NCI-H187 treated with DMSO at 0.1 percent for 48 hours (cell line): ENCODE measurements at places on chromosomes 2 and 18.

GRCh38 chr18:37532917-37533316 lies 32.7 kb downstream of the CELF4 start:
- no peak for DNase-seq

GRCh38 chr18:37330173-37330572 lies 235.4 kb downstream of the CELF4 start:
- no peak for DNase-seq

DNA sequence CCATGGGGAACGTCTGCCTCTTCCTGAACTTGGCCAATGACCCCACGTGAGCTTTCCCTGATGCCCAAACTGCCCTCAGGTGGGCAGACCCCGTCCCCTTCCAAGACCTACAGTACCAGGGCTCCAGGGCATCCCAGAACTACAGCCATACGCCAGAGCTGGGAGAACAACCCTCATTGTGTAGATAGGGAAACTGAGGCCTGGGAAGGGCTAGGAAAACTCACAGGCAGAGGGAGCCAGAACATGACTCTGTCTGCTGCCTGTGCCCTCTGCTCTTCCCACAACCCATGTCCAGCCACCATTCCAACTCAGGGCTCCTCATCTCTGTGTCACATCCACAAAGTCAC lies 16.8 kb upstream of the ANKRD53 start:
- no peak for DNase-seq

- no peak for DNase-seq
These were observed 95.3 kb downstream of the SMC6 start for GRCh38 chr2:17658251-17658843.

DNA sequence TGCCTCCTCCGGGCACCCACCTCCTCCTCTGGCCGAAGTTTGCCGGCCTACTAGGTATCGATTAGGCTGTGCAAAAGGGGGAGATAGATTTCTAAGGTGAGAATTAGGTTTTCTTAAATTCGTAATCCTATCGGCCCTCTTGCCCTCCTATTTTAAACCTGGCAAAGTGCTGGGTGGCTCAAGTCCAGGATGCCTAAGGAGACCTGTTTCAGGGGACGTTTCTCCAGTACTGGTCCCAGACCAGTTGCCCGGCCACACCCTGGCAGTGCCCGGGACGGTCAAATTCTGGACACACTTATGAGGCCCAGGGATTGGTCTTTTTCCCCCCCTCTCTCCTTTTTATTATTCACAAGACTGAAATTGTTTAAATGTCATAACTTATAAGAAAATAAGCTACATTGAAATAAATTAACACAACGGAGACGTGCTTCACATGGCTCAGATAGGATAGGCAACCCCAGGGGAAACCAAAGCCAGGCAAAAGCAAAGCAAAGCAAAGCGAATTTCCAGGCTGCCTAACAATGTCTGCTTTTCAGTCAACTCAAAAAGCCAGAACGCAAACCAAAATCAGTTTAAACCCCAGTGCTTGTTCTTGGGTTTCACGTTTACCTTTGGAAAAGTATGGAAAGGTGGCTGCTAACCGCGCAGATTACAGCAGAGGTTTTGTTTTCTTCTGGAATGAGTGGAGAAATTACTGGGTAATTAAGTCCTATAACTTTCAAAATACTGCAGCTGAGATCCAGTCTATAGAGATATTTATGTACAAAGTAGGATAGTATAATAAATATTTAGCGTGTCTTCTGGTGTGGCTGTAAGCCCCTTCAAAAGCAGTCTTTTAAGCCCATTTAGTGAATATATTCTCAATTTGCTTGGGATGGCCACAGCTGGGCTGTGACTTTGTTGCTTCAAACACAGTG lies 3.0 kb downstream of the GBX2 start:
- no peak for DNase-seq

GRCh38 chr18:7637269-7637668 lies 70.2 kb downstream of the PTPRM start:
- DNase-seq = no peak

- no peak for DNase-seq
These were observed 440.8 kb upstream of the CDH20 start for GRCh38 chr18:60892441-60892840.

DNA sequence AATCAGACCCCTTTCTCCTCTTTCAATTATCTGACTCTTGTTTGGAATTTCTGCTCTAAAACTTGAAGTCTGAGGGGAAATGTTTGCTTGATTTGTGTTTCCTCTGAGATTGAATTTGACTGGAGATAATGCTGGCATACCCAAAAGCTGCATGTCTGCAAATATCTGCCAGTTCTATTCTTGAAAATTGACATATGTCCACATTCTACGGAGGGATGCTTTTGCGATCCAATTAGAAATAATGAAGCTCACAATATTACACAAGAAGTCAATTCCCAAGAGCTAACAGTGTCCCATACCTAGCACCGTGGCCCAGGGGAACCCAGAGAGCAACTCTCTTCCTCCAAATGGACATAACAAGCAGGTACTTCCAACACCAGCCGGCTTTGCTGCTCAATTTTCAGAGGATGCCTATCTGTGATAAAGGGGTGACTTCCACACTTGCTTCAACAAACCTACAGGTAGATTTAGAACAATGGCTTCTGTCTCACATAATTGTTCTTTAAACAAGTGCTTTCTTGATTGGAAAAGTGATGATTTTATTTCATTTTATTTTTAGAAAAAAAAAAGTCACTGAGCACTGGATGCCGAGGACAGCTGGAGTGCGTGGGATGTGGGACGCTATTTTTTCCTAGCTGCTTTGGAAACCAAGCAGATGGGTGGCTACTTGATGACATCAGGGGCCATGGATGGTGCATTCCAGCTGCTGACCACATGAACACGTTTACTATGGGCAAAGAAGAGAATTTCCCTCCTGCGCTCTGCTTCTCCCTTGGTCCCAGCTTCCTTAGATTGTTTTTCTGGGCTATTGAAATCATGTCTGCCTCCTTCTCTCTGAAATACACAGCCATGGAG lies 488.9 kb downstream of the RNF144A start:
- DNase-seq = no peak

GRCh38 chr2:160429248-160430000 lies 64.2 kb downstream of the RBMS1 start:
- no peak for DNase-seq

GRCh38 chr18:79917169-79917852 lies 34.1 kb downstream of the SLC66A2 start:
- DNase-seq = no peak

- no peak for DNase-seq
These were observed 5.4 kb upstream of the TANC1 start for GRCh38 chr2:158963071-158963470.

DNA sequence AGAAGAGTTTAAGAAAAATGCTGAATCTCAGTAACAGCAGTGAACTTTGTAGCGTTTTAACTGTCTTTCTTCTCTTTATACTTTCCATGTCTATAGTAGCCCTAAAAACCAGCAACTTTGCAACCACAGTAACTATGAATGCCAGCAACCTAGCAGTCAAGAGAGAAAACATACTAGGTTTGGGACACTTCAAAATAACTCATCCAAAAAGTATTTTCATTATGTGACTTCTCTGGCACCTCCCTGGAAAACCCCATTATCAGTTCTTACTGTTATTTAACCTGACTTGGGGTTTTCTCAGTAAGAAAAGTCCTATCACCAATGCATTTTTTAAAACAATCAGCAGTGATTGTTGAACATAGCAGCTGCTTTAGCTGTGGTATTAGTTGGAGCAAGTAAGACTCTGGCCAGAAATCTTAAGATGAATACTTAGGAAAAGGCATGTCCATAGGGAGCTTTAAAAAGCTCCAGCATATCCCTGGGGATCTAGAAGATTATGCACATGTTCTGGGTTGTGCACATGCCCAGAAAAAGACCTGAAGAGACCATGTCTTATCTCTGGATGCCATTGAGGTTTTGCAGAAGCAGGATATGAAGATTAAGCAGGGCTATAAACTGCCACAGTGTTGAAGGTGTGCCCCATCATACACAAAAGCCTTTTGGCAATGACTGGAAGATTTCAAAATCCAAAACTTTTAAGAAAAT lies 411.3 kb downstream of the CMPK2 start:
- DNase-seq = no peak

- DNase-seq = no peak
These were observed 94.3 kb downstream of the VAPA start for GRCh38 chr18:10008006-10008647.

GRCh38 chr18:1270081-1270480 lies 365.4 kb downstream of the ADCYAP1 start:
- no peak for DNase-seq

GRCh38 chr18:29496152-29496680 lies 1319.3 kb upstream of the CDH2 start:
- DNase-seq = no peak

GRCh38 chr2:159736048-159736447 lies 23.7 kb downstream of the MARCHF7 start:
- no peak for DNase-seq

DNA sequence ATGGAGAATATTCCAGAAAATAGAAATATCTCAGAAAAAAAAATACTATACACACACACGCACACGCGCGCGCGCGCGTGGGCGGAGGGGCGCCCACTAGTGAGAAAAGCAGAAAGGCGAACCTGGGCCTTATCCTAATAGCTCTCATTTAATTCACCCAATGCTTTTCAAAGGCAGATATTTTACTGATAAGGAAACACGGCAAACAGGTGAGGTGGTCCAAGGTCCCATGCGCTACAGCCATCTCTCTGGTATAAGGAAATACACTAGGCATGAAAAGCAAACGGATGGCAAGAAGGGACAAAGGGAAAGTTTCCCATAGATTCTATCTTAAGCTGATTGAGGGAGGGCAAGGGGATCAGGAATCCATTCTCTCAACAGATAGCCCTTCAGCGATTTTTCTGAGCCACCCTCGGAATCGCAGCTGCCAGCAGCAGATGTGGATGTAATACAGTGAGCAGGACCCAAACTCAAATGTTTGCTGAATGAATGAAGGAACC lies 136.7 kb downstream of the TMEM247 start:
- DNase-seq = no peak

DNA sequence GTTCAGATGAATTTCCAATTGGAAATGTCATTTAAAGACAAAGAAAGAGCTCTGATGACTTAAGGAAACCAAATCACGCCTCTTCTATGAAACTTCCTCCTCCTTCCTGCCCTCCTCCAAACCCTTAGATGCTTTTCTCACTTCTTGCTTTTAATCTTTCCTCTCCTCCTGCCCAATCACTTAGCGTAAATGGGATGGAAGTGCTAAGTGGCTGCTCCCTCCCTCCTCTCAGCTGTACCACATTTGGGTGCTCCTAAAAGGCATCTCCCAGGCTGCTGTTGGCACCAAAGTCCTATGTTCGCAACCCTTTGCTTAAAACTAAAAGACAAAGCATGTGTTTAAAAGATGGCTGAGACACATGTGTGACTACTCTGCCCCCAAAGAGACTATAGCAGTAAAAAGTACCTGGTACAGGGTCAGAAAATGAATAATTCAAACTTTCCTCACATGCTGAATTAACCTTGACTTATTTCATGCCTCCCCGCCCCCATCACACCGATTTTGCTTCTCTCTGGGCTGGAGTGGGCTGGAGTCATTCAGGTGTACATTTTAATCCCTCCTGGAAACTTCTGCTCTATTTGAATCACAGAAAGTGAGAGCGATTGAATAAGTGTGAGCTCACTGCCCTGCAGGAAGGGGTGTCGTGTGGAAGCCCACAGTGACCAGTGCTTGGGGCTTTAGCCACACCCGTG lies 59.2 kb upstream of the KLF7 start:
- DNase-seq = no peak

GRCh38 chr2:137981112-137981656 lies 16.9 kb downstream of the HNMT start:
- no peak for DNase-seq

DNA sequence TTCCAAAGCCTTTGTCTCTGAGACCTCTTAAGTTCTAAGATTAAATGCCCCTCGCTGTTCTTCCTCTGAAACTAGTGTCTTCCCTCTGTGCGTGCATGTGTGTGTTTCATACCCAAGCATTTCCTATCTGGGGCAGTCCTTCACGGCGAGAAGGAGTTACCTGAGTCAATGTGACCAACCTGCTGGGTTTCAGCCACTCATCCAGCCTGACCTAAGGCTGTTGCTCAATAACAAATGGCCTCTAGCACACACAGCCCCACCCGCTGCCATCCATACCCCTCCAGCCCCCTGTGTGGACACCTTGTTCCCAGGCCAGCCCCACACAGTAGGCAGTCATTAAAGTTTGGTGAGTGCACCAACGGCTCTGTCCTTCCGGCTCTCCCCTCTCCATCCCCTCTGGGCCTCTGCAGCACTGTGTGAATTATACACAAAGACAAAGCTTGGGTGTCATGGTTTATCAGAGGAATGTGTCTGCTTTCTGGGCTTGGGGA lies 53.8 kb upstream of the FOSL2 start:
- no peak for DNase-seq

DNA sequence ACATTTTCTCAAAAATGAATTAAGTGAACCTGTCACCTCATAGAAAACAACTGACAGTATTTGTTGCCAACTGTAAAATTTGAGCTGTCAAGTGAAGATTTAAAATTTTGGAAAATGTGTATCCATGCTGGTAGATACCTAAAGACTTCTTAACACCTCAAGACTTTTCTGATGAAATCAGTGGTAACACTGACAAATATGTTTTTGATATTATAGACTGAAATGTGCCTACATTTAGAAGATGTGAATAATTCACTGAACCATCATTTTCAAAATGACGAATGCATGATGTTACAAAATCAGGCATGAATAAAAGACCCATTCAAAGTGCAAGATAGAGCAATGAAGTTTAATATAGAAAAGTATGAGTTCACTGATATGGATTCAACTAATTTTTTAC lies 51.5 kb upstream of the ASPRV1 start:
- DNase-seq = no peak

DNA sequence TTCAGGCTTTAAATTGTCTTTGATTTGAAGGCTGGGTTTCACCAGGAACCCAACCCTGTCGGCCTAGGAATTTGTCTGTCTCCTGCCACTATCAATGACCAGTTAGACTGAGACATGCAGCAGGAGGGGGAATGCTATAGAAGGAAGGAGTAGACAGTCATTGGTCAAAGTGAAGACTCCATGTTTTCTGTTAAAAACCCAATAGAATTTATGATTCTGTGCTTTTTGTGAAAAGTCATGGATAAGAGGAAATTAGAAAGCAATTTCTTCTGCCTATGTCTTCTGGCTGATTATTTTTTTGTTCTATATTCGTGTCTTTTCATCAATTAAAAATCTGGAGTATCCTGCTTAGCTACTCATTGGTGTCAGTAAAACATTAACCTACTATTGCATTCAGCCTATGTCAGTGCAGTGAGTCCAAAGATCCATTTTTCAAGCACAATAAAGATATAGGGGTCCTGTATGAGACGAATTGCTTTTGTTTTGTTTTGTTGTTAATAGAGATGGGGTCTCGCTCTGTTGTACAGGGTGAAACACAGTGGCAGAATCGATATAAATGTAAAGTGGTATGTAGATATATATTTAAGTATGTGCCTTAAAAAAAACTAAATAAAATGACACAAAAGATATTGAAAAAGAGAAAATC lies 7.9 kb upstream of the KYNU start:
- DNase-seq = no peak

- no peak for DNase-seq
These were observed 110.9 kb upstream of the RMP24 start for GRCh38 chr18:35861367-35862118.

DNA sequence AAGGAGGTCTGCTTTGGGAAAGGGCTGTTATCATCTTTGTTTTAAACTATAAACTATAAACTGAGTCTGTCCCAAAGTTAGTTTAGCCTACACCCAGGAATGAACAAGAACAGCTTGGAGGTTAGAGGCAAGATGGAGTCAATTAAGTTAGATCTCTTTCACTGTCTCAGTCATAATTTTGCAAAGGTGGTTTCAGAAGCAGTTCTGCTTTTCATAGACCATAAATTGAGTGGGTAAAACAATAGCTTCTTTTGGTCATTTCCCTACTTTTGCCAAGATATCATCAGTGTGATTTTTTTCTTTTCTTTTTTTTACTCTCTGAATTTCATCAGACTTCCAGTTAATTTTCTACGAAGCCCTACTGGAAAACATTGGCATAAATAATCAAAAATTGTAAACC lies 117.0 kb downstream of the AP1S3 start:
- no peak for DNase-seq
